Stimulated activated CD4-positive, alpha-beta T cell treated with anti-CD3 and anti-CD28 coated beads, Interleukin-2, amount 100 ng/mL, for 4 hours (primary cell): ENCODE measurements at places on chromosomes 3 and 15.

DNA sequence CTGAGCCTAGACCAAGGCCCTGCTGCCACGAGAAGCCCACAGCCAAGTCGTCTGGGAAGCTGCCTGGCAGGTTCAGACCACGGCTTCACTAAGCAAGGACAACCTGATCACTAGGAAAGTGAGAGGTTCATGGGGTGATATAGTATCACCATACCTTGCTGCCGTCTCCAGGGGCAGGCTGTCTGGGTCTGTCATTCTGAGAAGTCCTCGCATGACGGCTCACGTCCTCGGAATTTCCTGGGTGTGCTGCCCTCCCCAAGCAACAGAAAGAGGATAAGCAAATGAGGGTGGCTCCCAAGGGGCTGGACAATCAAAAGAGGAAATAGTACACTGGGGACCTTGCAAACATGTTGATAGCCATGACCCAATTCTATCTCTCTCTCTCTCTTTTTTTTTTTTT is 207.4 kb upstream of the IGF1R start:
- DNase-seq, result no peak

GRCh38 chr15:77622209-77622933 is 10.3 kb downstream of the LINGO1 start:
- DNase-seq, result no peak

GRCh38 chr3:197007953-197008352 is 21.7 kb downstream of the MELTF start:
- no peak for DNase-seq

GRCh38 chr15:67730135-67730534 is 95.2 kb upstream of the SKOR1 start:
- no peak for DNase-seq

- DNase-seq, result no peak
Measured at GRCh38 chr3:23964537-23965235, 19.6 kb downstream of the NR1D2 start.

DNA sequence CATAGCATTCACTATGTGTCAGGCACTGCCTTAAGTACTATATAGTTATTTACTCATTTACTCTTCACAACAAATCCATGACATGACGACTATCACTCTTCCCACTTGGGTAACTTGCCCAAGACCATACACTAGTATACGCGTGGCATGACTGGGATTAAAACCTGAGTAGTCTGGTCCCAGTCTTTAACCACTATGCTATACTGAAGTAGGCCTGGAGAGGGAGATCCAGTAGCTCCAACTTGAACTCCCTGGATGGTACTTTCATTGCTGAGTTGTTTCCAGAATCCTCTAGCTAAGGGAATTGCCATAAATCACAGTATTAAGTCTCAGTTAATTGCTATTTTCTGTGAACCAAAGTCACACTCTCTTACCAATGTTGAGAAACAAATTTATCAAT is 116.2 kb upstream of the LSAMP start:
- no peak for DNase-seq

- DNase-seq, result no peak
Measured at GRCh38 chr3:193599393-193599792, 6.4 kb downstream of the OPA1 start.

- no peak for DNase-seq
Measured at GRCh38 chr15:90912770-90913075, 9.6 kb downstream of the MAN2A2 start.

DNA sequence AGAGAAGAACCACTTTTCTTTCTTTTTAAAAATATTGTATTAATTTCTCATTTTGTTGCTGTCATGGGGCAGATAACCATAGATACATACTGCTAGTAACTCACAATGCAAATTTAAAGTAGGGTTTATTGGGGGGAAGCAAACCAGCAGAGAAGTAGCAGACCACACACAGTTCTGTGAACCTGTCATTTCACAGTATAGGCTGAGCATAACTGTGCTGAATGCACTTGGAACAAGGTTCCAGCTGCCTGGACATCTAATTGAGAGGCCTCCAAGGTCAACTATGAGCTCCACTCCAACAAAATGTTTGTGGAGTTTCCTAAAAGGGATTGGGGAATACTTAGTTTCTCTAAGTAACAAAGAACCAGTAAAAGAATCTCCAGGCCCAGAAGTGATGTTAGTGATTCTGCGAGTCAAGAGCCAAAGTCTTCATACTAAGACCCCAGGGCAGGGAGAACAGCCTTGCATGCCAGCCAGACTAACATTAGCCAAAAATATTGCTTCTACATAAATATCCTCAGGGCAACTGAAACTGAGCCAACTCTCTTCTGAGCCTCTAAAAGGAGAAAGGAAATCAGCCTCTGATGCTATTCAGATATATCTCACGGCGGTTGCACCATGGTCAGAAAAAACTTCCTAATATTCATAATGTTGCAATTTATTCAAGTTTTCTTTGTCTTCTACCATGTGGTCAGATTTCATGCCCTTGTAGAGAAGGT is 856.4 kb upstream of the ALCAM start:
- DNase-seq, result no peak
